ENCODE measurements at places on chromosomes 7 and 10.

- no peak for DNase-seq
These were observed 171.5 kb upstream of the TCF7L2 start for GRCh38 chr10:112778579-112778978.

DNA sequence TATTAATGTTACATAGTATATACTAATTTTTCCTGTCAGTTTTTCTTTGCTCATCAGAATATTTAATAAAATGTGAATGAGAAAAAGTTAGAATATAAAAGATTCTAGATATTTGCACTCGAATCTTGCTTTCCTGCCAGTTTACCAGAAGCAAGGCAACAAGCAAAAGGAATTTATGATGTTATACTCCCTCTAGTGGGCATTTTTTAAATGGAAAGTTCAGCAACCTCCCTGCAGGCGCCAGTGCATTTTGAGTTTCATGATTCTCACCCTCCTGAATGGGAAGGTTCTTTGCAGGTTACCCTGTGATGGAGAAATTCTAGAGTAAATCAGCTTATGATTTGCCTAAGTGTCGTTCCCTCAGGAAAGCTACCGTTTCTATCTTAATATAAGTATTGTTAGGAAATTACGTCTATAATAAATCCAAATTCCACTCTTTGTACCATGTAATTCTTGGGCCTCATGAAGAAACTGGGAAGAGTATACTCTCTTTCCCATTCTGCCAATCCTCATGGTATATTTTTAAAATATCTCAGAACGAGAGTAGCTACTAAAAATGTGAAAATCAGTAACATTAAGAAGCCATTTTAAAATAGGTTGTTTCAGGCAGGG lies 350.0 kb downstream of the CRPPA start:
- no peak for DNase-seq

GRCh38 chr7:3309140-3309539 lies 8.1 kb downstream of the SDK1 start:
- DNase-seq = no peak

DNA sequence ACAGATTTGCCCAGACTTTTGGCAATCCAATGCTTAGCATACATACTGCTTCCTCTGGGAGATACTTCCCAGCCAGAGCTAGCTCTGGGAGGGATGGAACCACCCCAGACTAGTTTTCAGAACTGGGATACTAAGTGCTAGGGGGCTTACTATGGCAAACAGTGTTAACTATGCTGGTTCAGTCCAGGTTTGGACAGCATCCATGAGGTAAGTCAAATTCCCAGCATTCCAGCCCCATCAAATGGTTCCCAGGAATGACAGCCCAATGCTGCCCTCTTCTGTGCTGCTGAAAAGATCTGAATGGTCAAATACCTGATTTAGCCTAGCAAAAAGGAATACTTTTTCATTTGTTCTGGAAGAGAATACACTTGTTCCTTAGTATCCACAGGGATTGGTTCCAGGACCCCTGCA lies 141.7 kb upstream of the CCDC6 start:
- DNase-seq = no peak

DNA sequence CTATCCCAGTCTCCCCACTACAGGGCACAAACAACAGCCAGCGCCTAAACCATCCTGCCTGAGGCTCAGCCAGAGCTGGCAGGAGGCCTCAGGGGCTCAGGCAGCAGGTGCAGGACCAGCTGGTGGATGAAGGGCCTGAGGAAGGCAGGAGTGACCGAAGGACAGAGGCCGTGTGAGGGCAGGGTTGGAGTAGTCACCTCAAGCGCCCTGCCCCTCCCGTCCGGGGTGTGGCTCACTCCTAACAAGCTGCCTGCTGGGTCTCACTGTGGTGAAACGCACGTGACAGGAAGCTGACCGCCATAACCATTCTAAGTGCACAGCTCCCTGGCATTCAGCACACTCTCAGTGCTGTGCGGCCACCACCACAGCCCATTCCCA lies 281.1 kb downstream of the ELFN1 start:
- DNase-seq = no peak

DNA sequence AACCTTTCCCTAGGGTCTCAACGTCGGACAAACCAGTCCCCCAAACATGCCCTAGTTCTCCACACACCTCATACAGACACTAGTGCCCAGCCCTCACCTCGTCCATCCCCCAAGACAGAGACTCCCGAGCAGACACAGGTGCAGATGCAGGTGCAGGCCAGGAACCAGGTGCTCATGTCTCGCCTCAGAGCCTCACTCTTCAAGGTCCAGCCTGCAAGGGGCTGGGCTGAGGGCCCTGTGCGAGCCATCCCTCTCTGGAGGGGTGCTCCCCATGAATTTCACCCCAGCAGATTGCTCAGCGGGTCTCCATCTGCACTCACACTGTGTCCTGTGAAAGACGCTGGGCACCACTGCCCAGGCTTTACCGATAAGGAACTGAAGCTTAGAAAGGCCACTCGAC lies 36.9 kb upstream of the TUBB8 start:
- no peak for DNase-seq

GRCh38 chr7:120805636-120806388 lies 52.1 kb downstream of the TSPAN12 start:
- peak; percentile 58 for DNase-seq

DNA sequence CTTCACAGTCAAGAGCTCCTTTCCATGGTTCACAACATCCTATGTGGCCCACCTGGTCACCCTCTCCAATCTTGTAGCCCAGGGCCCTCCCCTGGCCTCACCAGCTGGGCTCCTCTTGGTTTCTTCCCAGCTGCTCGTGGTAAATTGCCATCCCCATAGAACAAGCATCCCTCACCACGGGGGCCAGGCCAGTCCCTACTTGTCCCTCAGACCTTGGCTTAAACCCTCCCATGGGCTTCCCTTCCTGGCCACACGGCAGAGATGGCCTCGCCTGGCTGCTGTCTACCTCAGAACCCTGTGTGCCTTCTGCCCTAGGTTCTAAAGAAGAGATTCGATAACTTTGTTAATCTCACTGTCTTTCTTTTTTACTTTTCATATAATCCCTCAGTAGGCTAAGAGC lies 153.3 kb upstream of the TCERG1L start:
- DNase-seq = no peak

- no peak for DNase-seq
These were observed 157.6 kb downstream of the GRK5 start for GRCh38 chr10:119364645-119365600.

DNA sequence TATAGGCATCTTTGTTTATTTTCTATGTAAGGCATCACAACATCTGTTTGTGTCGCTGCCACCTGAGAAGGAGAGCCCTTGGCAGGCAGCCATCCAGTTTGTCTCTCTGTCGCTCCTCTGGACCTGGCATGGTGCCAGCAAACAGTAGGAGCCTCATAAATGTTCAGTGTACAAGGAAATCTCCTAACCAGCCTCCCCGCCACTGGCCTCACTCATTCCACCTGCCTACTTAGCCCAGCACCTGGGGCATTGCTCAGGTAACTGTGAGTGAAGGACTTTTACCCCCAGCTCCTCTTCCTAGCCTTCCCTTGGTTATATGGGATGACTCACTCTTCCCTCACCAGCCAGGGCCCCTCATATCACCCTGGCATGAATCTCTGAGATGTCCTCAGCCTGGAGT lies 61.7 kb upstream of the NPTX2 start:
- no peak for DNase-seq

- no peak for DNase-seq
These were observed 33.9 kb downstream of the DNAJB6 start for GRCh38 chr7:157370742-157371141.
